ENCODE measurements at places on chromosomes 7 and 10.

DNA sequence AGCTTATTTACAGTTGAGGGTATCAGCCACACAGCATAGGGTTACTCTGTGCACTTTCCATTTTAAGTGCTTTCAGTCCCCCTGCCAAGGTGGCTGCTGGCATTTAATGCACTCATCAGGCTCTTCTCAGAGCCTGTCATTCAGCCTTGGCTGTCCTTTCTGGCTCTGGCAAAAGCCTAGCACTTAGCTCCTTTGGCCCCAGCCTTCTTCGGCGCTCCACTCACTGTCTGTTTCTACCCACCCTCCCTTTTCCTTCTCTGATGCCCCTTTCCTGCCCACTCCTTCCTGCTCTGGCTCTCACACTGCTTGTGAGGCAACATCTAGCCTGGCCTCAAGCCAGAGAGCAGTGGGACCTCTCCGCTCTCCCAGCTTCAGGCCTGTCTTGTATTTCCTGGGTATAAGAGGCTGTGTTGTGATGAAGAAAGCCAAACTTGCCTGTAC lies 60.2 kb downstream of the WIPF3 start:
- no peak for DNase-seq

GRCh38 chr10:57987055-57987721 lies 280.5 kb downstream of the IPMK start:
- no peak for DNase-seq

DNA sequence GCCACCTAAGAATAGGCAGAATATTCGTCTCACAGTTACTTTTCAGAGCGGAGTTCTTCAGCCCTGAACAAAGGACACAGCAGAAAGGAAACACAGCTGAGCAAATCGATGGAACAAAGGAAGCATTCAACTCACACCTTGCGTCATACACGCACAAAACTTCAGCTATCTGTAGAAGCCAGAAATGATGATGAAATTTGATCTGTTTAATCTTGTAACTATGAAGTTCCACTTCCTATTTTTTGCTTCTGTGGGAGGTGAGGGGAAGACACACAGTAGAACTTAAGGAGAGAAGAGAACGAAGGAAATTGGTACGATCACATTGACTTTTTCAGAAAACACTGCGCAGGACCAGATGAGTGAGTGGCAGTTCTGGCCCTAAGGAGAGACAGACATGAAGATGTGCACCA lies 26.2 kb downstream of the FAM171A1 start:
- DNase-seq = no peak

- no peak for DNase-seq
Measured at GRCh38 chr10:84994722-84995121, 666.3 kb downstream of the CCSER2 start.

GRCh38 chr7:91946549-91946948 lies 5.9 kb downstream of the AKAP9 start:
- no peak for DNase-seq

DNA sequence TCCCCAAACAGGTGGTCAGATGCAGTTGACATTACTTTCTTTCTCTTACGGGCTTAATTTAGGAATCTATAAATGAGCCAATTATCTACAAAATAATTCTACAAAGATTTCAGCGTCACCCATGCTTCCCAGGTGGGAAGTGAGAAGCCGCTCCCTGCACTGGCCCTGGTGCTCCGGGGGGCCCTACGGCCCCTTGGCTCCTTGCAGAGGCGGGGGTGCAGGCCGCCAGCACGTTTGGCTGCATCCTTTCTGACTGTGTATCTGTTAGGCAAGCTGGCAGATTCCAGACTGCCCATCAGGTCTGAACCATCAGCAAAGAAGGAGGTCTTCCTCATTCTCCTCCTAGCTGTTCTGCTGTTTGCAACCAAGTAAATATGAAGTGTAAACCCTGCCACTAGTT lies 16.3 kb downstream of the VWC2 start:
- no peak for DNase-seq

DNA sequence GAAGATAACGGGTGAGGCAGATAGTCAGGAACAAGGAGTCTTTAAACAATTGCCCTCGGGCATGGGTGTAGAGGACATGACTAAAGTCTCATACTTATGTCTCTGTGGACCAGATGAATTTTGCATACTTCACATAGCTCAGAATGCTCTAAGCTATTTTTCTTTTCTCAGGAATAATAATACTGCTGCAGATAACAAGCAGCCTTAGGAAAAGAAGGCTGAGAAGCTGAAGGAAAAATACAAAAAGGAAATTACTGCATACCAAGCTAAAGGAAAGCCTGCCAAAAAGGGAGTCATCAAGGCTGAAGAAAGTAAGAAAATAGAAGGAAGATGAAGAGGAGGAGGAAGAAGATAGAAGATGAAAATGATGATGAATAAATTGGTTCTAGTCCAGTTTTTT lies 13.4 kb upstream of the ERCC6 start:
- DNase-seq = no peak

DNA sequence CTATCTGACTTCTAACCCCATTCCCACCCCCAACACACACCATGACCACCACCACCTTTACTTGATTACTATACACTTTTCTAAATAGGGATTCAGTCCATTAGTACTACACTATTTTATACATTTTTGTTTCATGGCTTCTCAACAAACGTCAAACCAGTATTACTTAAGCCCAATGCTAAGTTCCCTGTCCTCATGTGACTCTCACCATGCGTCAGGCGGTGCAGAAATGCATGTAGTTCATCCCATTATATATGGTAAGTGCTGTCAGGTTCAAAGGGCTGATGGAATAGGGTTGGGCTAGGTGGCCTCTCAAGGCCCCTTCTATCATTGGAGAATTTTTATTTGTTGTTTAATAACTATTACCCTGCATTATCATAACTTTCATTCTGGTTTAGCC lies 19.5 kb upstream of the VPS41 start:
- no peak for DNase-seq

GRCh38 chr7:106462365-106462859 lies 177.6 kb upstream of the NAMPT start:
- peak; percentile 35 for DNase-seq

GRCh38 chr10:677750-678661 lies 11.5 kb downstream of the DIP2C start:
- no peak for DNase-seq

DNA sequence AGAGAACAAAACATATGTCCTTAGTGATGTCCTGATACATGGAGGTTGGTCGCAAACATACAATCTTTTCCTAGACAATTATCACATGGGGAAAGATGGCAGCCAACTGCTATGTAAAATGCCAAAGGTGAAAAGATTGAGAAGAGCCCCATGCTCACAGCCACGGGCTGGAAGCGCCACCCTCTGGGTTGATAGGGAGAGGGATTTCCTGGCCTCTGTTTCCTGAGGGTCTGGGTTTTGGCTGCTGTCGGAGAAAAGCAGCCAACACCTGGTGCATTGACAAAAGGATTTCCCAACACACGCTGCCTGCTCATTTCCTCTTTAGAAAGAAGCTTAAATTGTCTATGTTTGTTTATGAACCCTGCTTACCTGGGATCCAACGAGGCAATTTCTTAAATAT lies 43.8 kb downstream of the ITIH5 start:
- no peak for DNase-seq

- no peak for DNase-seq
Measured at GRCh38 chr10:111836571-111836970, 347.0 kb downstream of the GPAM start.

- DNase-seq = no peak
Measured at GRCh38 chr7:95545007-95545615, 51.2 kb downstream of the PDK4 start.

GRCh38 chr7:148722340-148723165 lies 23.9 kb downstream of the CUL1 start:
- DNase-seq = no peak

GRCh38 chr7:75993689-75994387 lies 557 bp downstream of the TMEM120A start:
- no peak for DNase-seq

DNA sequence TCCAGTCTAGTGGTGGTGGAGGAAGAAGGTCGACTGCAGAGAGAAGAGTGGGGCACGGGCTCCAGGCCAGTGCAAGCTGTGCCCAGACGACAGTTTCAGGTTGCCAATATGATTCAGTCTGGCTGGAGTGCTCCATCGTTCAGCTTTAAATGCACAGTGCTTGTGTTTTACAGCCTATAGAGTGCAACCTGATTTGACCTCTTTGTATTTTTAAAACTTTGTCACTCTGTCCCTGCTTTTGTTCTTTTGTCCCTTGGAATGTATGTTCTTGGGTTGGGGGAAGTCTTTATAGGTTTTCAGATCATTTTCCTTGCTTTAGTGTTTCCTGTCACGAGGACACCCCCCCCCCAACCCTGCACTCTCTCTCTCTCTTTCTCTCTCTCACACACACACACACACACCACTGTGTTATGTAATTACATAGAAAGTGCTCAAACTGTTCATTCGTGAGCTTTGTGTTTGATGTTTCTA lies 198.0 kb downstream of the CAMK1D start:
- no peak for DNase-seq

- no peak for DNase-seq
Measured at GRCh38 chr7:20797462-20798080, 10.9 kb upstream of the SP8 start.

- DNase-seq = no peak
Measured at GRCh38 chr7:27295236-27295635, 52.6 kb downstream of the EVX1 start.

DNA sequence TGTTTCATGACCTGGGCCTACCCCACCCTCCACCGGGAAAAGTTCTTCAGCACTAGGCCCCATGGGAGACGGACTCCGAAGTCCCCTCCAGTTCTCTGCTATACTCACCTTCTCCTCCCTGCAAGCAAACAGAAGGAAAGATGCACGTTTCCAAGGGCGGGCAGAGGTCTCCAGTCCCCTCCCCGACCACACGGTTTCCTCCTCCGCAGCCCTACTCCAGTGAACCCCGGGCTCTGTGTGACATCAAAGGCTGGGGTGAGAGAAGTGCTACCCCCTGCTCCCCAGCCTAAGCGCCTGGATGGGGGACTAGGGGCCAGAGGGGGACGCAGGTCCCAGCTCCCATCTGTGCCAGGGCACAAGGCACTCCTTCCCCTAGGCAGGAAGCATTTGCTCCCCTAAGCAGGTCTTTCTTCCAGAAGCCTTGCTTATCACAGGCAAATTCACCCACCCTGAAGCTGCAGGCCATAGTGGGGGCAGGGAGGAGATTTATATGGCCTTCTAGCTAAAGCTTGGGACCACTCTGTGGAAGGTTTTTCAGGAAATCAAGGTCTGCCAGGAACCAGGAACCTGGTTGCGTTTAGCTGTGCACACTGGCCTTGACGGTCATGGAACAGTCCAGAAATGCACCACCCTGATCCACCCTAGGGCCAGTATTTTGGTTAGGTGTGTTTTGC lies 52.8 kb downstream of the ASB13 start:
- no peak for DNase-seq

GRCh38 chr10:116307455-116307854 lies 16.8 kb upstream of the CCDC172 start:
- DNase-seq = no peak

DNA sequence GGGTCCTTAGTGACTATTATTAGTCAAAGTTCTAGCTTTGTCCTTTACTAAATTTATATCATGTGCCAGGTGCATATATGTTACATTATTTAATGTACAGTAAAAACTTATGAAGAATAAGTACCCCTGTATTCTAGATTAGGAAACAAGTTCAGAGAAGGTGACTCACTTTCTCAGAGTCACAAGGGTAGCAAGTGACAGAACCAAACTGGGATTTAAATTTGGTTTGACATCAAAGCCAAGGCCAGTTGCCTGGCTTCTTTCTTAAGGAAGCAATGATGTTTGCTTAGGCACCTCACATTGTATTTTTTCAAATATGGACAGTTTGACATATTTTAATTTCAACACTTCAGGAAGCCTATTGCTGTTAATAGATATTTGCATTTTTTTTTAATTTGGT lies 2.5 kb downstream of the LSM8 start:
- DNase-seq = no peak

DNA sequence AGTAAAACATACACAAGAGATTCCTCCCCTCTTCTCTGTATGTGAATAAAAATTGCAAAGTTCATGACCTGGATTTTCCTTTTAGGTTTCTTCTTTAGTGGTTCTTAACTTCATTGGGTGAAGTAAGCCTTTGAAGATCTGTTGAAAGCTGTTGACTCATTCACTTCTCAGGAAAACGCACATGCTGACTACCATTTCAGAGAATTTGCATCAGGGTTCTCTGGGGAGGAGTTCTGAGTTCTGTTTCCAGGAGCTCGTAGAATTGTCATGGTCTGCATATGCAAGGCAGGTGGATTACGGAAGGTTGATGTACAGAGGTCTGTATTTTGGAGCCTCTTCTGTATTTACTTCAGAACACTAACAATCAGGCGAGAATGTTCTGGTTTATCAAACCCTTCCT lies 962 bp upstream of the SLC26A4 start:
- DNase-seq = peak; percentile 71

DNA sequence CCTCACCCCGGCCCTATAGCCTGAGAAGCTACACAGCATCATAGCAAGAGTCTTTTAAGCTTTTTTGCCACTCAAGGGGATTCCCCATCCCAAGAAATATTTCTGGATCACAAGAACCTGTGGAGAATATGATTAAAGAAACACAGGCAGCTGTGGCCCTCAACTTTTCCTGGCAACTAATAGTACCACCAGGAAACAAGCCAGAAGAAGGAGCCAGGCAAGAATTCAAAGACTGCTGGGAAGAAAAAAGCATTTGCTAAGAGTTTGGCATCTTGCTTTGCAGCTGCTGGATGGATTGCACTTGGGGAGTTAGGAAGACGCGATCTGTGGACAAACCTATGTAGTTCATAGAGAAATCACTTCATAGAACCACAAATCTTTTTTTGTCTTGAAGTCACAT lies 437.8 kb downstream of the PLXDC2 start:
- DNase-seq = no peak

- DNase-seq = peak; percentile 49
Measured at GRCh38 chr7:43658718-43659548, 70.4 kb downstream of the COA1 start.

- no peak for DNase-seq
Measured at GRCh38 chr7:105246679-105247078, 142.0 kb downstream of the SRPK2 start.

DNA sequence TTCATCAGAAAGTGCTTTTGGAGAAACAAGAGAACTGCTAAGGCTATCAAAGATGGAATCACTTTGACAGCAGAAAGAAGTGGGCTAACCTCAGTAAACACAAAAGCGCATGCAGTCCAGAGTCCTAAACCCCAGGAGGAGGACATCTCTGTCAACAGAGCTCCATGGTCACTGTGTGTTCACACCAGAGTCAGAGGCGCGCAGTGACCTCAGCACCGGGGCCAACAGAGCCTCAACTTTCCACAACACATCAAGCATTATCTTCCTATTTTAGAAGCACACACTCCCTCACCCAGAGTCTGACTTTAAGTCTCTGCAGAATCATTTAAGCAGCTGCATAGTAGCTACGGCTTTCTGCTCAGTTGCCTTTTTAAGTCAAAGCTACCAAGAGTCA lies 195.3 kb downstream of the DIP2C start:
- no peak for DNase-seq

GRCh38 chr7:516216-516605 lies 3.4 kb downstream of the PDGFA start:
- no peak for DNase-seq

- DNase-seq = no peak
Measured at GRCh38 chr10:16893664-16894063, 76.4 kb upstream of the RSU1 start.
